ENCODE measurements at places on chromosomes 4 and X. TPM values are rescaled to one million over a fixed set of nuclear protein-coding genes. Genes with fewer than 3 reads are reported as not detected.
A peak's percentile ranks its signal among the peaks of the same experiment; 100 is the strongest.

DNA sequence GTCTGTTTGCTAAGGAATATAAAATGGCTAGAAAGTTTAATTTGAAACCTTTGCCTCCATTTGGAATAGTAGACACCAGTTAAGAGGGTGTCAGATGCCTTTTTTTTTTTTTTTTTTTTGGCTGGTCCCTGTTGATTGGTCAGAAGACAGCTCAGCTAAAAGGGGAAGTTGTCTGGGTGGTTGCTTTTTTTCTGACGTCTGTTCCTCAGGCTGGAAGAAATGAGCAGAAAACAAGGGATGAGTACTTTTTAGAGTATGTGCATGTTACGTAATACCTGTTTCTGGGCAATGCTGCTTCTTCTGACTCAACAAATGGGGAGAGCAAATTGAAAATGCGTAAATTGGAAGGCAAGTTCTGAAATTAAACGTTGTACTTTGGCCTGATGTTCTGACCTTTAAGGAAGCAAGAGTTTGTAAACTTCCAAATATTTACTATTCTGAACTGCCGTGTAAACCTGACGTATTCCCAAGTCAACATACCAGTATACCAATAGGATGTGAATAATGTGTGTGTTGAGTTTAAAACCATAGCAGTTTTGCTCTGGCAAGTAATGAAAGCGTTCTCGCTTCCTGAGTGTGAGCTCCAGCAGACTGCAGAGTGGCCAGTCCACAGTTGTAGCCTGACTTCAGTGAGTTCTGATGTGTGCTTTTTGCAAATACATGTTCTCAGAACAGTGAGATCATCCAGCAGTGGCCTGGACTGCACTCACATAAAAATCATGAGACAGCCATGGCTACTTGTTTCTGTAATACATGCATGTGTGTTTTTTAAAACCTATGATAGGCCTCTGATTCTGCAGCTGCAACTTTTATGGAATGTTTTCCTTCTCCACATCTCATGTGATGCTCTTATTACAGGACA, 1.7 kb downstream of the SAT1 start:
- no peak for DNase-seq

GRCh38 chr4:94469221-94469784, 17.6 kb downstream of the PDLIM5 start:
- no peak for DNase-seq

Gene KCNIP4
- 4.9 TPM for polyA plus RNA-seq

DNA sequence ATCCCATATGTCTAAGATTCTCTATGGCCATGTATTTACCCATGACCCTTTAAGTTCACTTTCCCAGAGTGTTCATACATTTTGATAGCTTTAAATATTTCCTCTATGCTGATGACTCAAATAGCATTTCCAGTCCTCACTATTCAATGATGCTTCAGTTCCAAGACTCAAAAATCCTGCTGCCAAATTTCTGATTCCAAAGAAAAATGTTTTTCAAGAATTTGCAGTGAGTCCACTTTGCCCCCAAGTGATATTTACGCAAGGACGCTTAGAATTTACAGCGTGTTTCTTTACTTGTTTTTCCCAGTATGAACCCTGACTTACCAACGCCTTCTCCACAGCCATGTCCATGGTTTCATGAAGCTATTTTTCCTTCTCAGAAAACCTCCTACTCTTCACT, 127.9 kb upstream of the PCDH18 start:
- no peak for DNase-seq

GRCh38 chr4:83285055-83285407, 433 bp upstream of the COQ2 start:
- DNase-seq = no peak

DNA sequence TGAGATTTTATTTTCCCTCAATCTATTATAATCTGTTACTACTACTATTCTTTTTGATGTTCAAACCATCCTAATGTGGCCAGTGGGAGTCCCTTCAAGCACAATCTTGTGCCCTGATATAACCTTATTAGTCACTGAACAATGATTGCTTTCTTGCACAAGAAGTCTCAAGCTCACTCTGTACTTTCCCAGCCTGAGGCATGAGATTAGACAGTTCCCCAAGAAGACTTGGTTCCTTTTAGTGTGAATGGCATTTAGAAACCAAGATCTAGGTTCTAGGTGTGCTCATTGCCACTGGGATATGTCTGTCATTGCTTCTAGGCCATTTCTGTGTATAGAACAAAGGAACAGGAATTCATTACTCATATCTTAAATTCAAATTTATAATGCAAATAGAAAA, 28.0 kb upstream of the RBM41 start:
- DNase-seq = no peak

GRCh38 chrX:27086237-27086636, 376.9 kb downstream of the PPP4R3C start:
- no peak for DNase-seq

Gene CLIC2
- 14.4 TPM for polyA plus RNA-seq

DNA sequence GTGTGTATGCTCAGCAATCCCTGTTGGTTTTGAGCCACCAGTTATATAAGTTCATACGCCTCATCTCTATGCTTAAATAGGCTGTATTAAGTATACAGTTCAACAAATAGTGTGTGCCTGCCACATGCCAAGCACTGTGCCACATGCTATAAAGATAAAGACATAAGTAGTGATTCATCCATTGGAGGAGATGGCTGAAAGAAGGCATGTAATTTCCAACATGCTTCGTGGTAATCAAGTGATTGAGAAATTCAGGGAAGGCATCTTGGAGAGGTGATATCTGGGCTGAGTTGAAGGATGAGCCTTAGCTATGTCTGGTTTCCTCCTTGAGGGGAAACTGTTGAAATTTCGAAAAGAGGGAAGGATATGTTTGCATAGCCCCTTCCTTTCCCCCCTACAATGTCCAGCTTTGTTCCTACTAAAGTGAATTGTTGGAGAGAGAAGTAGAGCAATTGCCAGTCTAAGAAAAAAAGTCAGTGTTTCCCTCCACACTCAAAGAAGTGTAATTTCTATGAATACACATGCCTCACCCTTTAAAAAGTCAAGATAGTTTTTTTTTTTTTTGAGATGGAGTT, 96.5 kb downstream of the ARHGAP10 start:
- no peak for DNase-seq

Gene XPNPEP2
- 9.9 TPM for polyA plus RNA-seq

DNA sequence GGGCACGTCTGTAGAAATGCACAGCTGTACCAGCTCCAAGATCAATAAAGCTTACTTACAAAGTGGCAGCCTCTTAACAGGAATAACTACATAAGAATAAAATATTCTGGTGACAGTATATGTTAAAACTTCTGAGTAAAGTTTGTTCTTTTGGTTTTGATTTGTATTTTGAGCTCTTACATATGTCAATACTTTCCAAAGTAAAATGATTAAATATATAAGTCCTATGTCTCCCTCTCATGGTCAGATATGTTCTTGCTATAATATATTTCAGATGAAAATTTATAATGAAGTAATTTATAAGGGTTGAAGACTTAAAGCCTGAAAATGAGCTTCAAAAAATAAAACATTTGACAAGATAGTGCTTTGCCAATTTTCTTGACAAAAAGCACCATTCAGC, 254.4 kb downstream of the NPFFR2 start:
- DNase-seq = no peak

Gene SH3TC1
- 17.2 TPM for polyA plus RNA-seq

DNA sequence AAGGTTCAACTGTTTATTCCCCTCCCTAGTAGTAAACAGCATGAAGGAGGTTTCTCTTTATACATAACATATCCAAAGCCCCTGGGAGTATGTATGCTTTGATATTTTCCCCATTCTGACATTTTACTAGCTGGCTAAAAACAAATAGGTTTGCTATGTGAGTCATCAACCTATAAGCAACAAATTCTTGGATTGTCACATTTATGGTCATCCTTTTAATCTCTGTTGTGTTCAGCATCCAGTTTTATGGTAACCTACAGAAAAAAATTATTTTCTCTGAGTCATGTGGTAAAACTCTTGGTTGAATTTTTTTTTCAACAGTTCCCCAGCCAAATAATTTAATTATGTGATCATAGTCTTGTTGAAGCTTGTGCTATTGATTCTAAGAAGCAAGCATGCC, 734.1 kb downstream of the ADGRL3 start:
- DNase-seq = no peak

DNA sequence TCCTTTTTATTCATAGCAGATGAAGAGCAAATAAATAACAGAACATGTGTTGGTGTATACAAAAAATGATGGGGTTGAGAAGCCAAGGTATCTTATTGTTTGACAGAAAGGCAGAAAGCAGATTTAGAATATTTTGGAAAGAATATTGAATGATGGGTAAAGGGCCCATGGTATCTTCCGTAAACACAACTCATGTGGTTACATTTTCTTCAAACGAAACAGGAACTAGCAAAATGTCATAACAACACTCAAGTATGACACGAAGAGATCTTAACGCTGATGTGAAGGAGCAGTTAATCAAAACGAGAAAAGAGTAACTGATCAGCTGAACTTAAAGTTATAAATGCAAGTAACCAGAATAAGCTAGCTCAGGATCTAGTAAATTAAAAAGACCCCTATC, 195.7 kb upstream of the GK2 start:
- DNase-seq = no peak

DNA sequence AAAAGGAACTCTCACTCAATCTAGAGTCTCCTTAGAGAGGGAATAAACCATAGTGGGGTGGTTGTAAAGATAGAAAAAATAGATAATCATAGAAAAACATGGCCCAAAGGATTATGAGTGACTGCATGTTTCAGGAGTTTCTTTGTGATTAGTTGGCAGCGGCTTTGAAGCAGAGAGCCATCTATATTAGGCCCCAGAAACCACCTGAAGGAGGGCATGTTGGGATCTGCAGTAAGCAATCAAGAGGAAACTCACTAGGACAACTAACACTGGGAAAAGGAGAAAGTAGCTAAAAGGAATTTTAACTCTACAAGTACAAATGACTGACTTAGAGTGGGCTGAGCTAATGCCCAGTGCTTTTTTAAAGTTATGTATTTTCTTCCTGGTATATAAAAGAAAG, 269.2 kb upstream of the NRK start:
- DNase-seq = no peak

GRCh38 chrX:23575281-23575680, 92.0 kb upstream of the PRDX4 start:
- no peak for DNase-seq

DNA sequence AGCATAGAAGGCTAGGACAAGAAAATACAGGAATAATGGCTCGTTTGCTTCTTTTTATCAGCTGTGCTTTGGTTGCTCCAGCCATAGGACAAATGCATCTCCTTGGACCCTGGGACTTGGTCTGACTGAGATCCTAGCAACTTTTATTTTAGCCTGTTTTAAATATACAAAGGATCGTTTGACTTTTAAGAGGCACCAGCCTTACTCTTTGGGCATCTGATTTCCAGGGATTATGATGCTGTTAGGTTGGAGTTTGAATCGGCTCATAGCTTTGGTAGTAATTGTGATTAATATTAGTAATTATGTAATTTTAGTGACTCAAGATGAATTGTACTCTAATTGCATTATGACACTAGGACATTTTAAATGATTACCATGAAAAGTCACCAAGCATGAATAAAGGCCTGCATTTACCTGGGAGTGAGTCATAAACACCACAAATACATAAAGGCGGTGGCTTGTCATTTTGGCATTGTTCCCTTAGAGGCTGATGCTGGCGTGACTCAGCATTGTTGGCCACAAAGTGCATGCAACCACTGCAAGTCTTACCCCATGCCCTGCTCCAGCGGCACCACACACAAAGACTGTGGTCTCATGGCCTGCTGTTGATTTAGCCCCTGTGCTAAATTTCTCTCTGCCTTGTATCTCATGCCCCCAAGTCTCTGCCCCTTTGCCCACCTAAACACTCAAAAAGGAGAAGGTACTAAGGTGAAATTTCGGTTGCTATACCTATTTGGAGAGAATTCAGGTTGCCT, 12.4 kb downstream of the GPAT3 start:
- DNase-seq = peak; percentile 40

DNA sequence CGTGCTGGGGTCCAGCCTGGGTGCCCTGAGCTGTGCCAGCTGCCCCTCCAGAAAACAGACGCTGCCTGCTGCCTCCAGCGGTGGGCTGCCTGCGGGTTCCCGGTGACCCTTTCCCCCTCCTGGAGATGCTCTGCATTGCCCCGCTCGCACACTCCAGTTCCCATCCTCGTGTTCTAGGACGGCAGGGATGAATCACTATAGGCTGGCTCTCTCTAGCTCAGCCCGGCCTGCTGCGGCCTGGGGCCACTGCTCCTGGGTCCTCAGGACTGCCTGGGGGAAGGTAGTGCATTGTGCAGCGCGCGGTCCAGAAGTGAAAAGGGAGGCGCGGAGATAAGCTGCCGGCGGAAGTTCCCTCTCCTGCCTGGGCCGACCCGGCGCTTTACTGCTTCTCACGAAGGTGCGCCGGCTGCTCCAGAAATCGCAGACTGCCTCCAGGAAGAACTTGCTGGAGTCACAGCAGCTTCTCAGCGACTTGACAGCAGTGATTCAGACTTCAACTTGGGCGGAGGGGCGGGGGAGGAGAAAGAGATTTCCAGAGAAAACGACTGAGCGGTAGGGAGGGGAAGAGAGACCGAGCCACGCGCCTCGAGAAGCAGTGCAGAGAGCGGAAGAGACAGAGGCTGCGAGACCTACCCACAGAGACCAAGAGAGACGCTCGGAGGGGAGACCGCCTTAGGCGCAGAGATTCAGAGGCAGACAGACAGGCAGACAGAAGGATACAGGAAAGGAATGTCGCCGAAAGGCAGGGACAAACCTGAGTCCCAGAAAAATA, 6.7 kb upstream of the MSX1 start:
- DNase-seq = no peak

DNA sequence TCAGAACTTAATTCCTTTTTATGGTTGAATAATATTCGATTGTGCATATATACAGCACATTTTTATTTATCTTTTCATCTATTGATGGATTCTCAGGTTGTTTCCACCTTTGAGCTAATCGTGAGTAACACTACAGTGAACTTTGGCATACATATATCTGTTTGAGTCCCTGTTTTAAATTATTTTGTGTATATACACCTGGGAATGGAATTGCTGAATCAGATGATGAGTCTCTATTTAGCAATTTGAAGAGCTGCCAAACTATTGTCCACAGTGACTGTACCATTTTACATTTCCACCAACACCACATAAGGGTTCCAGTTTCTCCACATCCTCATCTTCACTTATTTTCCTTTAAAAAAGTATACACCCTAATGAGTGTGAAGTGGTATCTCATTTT, 166.2 kb upstream of the FGF13 start:
- no peak for DNase-seq

DNA sequence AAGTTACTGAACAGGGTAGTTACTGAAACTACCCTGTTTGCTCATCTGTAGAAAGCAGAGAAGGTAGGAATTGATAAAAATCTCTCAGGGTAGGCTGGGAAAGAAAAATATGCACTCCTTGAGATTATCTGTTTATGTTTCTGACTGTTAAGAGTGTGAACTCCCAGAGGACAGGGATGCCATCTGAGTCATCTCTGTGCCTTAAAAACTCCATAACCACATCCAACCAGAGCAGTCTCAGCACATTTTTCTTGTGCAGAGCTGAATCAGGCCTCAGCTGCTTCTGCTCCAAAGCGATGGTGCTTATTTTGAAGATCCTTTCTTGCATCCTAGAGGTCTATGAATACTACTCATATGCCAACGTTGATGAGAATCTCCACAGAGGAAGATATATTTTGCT, 9.9 kb downstream of the CENPVL3 start:
- no peak for DNase-seq

Gene GAGE12E
- not detected for polyA plus RNA-seq
